NCI-H1694 (cell line): ENCODE measurements at places on chromosomes 7 and 10.
A peak's percentile ranks its signal among the peaks of the same experiment; 100 is the strongest.

DNA sequence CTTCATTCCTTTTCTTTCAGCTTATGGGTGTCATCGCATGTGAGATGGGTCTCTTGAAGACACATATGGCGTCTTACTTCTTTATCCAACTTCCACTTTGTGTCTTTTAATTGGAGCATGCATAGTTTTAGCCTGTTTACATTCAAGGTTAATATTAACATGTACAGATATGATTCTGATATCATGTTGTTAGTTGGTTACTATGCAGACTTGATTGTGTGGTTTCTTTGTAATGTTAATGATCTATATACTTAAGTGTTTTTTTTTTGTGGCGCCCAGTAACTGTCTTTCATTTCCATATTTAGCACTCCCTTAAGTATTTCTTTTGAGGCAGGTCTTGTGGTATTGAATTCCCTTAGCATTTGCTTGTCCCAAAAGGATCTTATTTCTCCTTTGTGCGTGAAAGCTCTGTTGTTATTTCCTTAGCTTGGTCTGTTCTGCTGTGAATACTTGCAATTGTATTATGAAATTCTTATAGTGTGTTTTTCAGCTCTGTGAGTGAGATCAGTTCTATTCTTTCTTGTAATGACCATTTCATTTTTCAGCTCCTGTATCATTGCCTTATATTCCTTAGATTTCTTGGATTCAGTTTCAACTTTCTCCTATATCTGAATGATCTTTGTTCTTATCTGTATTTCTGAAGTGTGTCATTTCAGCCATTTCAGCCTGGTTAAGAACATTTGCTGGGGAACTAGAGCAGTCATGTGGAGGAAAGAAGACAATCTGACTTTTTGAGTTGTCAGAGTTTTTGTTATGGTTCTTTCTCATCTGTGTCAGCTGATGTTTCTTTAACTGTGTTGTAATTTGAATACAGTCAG, 88.4 kb downstream of the ABCA13 start:
- DNase-seq = no peak

DNA sequence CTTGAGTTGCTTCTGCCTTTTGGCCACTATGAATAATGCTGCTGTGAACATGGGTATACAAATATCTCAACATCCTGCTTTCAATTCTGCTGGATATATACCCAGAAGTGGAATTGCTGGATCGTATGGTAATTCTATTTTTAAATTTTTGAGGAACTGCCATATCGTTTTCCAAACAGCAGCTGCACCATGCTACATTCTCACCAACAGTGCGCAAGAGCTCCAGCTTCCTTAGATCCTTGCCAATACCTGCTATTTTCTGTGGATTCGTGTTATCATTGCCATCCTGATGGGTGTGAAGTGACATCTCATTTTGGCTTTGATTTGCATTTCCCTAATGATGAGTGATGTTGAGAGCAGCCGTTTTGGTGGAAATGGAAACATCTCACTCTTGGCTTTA, 26.7 kb downstream of the FRMD4A start:
- no peak for DNase-seq

GRCh38 chr7:101624246-101625001, 4.7 kb downstream of the MYL10 start:
- no peak for DNase-seq

- no peak for DNase-seq
Observed at GRCh38 chr7:8423057-8423456, 10.4 kb upstream of the NXPH1 start.

GRCh38 chr10:112546474-112546873, 99.5 kb downstream of the VTI1A start:
- no peak for DNase-seq

DNA sequence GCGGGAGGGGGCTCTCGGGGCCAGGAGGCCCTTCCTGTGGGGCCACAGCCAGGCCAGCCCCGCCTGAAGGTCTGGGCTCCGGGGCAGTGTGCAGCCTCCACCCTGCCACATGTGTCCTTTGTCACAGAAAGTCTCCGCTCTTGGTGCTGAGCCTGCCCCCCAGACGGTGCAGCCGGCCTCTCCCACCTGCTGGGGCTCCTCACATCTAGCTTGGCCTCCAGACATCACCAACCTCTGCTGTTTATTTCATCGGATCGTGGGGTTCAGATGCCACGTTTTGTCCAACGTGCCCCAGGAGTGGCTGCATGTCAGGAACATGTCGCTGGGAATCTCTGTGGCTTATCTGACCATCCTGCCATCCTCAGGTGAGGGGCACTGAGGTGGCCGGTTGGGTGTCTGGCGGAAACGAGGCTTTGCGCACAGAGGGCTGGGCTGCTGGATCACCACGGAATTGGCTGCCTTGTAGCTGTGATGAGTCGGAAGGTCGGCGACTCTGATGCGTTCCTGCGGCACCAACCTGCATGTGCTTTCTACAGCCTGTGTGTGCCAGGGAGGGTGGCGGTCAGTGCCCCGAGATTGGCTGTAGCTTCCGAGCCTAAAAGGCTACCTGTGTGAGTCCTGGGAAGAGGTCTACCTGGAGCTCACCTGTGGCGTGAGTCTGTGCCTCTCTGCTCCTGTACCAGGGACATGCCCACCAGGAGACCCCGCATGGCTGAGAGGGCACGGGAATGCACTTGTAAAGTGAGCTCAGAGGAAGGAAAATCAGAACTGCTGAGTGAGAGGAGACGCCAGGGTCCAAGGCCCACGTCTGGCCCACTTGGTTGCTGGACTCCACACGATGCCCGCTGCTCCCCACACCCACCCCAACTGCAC, 316.4 kb downstream of the DNAJB6 start:
- DNase-seq = no peak

GRCh38 chr10:133142523-133143199, 17.4 kb upstream of the KNDC1 start:
- DNase-seq = no peak

GRCh38 chr7:80018941-80019808, 115.5 kb upstream of the GNAI1 start:
- DNase-seq = peak; percentile 53

DNA sequence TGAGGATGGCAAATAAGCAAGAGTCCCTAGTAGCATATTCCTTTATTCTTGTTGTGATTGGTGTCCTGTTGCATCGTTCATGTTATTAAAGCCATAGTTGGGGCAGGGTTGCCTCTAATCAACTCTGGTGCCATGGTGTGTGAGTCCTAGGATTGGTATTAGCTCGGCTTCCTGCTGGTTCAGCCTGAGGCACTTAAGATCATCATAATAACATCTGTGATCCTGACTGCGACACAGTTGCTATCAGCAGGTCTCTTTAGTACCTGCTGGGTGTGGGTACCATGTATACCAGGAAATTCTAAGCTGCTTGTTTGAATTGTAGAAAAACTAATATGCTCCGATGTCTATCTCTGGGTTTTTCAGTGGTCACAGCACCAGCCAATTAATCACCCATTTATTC, 1.6 kb downstream of the WEE2 start:
- no peak for DNase-seq

- no peak for DNase-seq
Observed at GRCh38 chr10:122087436-122087835, 98.5 kb downstream of the TACC2 start.

- DNase-seq = no peak
Observed at GRCh38 chr7:152909683-152910544, 150.4 kb downstream of the ACTR3B start.

DNA sequence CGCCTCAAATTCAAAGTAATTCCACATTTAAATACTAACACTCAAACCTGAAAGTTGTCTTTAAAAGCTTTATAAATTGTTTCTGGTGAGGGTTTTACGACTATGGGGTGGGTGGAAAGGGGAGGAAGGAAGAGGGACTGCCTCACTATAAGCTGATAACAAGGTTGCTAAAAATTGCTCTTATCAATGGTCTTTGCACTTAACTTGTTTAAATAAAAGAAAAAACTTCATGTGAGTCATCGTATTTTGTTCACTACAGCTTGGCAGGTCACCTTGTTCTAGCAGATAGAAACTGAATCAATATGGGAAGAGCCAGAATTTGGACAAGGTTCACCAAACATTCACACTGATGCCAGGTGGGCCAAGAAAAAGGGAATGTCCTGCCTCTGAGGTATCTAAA, 129.2 kb downstream of the TES start:
- DNase-seq = no peak

DNA sequence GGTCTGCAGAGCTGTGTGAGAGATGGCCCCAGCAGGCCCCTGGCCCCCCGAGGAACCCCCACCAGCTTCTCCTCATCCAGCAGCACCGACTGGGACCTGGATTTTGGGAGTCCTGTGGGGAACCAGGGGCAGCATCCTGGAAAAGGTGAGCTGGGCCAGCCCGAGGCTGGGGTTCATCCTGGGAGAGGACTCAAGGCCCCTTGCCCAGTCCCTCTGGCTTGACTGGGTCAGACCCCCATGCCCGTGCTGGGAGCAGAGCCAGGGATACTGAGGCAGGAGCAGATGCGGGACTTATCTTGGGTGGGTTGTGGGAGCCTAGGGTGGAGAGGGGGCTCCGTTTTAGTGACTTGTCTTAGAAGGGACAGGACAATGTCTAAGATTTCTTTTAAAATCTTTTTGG, 47.5 kb downstream of the ZNF467 start:
- no peak for DNase-seq

DNA sequence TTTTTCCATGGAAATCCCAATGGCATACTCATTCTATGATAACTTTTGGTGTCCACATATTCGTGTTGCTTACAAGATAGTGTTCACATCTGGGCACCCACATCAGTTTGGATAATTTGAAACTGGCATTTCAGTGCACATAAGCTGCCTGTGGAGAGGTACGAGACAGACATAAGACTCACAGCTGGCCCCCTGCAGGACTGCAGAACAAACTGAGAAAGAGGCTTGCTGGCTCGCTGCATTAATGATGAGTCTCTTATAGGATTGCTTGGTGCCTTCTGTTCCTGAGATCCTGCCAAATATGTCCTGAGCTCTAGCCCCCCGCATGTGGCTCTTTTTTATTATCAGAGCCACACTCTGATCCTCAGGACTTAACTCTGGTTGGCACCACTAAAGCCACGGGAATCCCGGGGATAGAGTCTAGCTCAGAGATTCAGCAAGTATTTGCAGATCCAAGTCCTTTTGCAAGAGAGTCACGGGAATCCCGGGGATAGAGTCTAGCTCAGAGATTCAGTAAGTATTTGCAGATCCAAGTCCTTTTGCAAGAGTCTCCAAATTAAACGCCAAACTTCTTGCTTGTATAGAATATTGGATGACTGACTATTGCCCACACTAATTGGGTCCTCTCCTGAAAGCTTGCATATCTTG, 34.0 kb upstream of the JCAD start:
- no peak for DNase-seq

- no peak for DNase-seq
Observed at GRCh38 chr7:95883217-95883616, 110.9 kb downstream of the DYNC1I1 start.

DNA sequence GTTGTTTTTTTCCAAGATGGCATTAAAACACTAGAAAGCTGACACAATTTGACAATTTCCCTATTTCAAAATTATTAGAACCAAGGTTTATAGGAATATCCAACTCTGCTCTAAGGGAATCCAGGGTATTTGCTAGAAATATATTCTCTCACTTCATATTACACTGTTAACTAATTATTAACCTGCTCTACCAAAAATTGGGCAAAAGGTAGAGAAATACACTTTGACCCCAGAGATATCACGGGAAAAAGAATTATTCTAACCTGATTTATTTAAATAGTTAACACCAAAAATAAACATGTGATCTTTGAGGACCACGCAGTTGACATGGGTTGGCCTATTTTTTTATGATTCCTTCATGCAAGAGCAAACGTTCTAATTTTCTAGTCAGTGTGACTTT, 21.6 kb upstream of the FAM13C start:
- no peak for DNase-seq

- DNase-seq = no peak
Observed at GRCh38 chr7:77827999-77828398, 29.4 kb downstream of the PHTF2 start.

GRCh38 chr10:17850501-17850900, 41.4 kb downstream of the MRC1 start:
- DNase-seq = no peak

GRCh38 chr7:51702673-51703072, 386.1 kb upstream of the COBL start:
- no peak for DNase-seq

DNA sequence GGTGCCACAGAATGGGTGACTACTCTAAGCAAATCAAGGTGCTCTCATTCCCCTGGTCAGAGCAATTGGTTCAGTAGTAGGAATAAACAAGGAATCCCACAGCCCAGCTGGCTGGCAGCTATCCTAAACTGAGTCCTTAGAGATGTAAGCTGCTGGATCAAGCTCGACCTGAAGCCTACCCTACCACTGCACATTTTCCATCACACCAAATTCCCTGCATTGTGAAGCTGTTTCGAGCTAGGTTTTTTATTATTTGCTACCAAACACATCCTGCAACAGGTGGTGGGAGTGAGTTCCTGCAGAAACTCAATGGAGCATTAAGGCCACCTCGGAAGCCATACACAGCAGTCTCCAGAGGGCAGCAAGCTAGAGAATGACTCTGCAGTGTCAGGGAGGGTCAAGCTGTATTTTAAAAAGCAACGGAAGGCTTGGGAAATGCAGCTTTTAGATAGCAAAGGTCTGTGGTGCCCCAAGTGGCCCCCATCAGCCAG, 33.7 kb upstream of the TNRC18 start:
- DNase-seq = no peak

DNA sequence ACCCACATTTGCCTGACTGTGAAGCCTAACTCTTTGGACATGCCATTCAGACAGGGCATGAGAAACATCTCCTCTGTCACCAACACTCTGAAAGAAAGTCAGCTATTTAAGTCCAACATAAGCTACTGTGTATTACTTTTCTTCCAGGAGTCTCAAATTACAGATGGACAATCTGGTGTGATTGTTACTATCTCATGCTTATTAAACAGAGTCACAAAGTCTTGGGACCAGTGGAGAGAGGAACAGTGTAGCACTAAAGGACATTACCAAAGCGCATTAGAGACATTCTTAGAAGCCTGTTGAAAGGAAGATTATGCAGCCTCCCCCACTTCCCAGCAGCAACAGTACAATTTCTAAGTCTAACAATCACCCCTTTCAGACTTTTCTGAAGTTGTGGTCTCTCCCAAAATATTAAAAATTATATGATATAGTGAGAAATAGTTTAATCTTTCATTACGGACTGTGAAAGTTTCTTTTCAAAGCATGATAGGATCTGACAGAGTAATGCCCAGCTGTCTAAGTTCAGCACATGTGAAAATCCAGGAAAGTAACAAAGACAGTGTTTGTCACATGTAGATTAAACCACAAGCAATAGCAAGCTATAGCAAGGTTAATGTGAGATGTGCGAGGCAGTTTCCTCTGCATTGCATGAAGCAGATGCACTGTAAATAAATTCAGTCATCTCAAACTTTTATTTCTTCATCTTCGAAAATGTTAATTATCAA, 280.9 kb upstream of the FZD8 start:
- DNase-seq = no peak
